ENCODE measurements at places on chromosomes 1 and 21. TPM values are rescaled to one million over a fixed set of nuclear protein-coding genes. Genes with fewer than 3 reads are reported as not detected.

PDXK gene
- 210 TPM for total RNA-seq

GRCh38 chr1:111618961-111619634, 491 bp upstream of the RAP1A start:
- no peaks in the 10 kb centered on the region for H3K36me3 ChIP-seq
- peaks cover 11% of the 10 kb centered on the region for H3K4me1 ChIP-seq
- no peaks in the 10 kb centered on the region for H3K27me3 ChIP-seq
- DNase-seq: no peak
- peak overlapping the region; percentile 82 for H3K27ac ChIP-seq

GRCh38 chr1:169309178-169310166, 58.1 kb downstream of the NME7 start:
- H3K27me3 ChIP-seq: no peaks in the 10 kb centered on the region
- DNase-seq: no peak
- H3K27ac ChIP-seq: no peak overlapping the region
- no peaks in the 10 kb centered on the region for H3K36me3 ChIP-seq
- H3K4me1 ChIP-seq: no peaks in the 10 kb centered on the region

- peak; percentile 31 for DNase-seq
- H3K27me3 ChIP-seq: no peaks in the 10 kb centered on the region
- H3K4me3 ChIP-seq: no peak overlapping the region
- no peak overlapping the region for H3K27ac ChIP-seq
- H3K36me3 ChIP-seq: peaks cover 18% of the 10 kb centered on the region
- H3K4me1 ChIP-seq: peaks cover 25% of the 10 kb centered on the region
Measured at GRCh38 chr21:44865561-44866280, 7.8 kb downstream of the PTTG1IP start.

DIRAS3 gene
- total RNA-seq: 8.8 TPM

DNA sequence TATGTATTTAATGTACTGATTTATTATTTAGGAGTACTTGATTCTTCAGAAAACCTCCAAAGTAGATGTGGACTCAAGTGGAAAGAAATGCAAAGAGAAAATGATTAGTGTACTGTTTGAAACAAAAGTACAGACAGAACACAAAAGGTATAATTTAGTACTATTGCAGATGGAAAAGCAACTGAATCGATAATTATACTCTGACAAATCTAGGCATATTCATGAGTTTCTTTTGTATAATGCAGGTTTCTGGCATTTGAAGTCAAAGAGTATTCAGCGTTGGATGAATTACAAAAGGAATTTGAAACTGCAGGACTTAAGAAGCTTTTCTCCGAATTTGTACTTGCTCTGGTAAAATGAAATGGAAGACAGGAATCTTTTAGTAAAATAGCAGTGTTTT, 12.5 kb downstream of the RWDD3 start:
- H3K4me3 ChIP-seq: no peak overlapping the region
- DNase-seq: no peak
- H3K4me1 ChIP-seq: no peaks in the 10 kb centered on the region
- peaks cover under 1% of the 10 kb centered on the region for H3K36me3 ChIP-seq

DNA sequence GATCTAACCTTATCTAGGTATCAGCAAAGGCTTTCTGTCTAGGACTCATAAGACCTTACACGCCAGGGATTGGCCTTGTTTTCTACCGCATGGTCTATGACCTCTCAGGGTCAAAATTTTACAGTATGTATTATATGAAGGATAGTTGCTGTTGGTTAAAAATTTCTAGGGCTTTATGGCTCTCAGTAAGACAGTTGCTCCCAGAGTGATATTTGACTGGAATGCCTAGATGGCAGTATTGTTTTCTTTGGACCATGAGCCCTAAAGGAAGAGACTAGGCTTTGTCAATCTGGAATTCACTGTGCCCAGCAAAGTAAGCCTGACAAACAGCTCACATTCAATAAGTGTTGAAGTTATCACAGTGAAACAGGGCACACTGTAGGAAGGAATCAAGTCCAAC, 37.6 kb downstream of the C1orf87 start:
- DNase-seq: no peak
- no peaks in the 10 kb centered on the region for H3K4me1 ChIP-seq
- H3K27ac ChIP-seq: no peak overlapping the region
- H3K36me3 ChIP-seq: no peaks in the 10 kb centered on the region
- no peaks in the 10 kb centered on the region for H3K27me3 ChIP-seq

DNA sequence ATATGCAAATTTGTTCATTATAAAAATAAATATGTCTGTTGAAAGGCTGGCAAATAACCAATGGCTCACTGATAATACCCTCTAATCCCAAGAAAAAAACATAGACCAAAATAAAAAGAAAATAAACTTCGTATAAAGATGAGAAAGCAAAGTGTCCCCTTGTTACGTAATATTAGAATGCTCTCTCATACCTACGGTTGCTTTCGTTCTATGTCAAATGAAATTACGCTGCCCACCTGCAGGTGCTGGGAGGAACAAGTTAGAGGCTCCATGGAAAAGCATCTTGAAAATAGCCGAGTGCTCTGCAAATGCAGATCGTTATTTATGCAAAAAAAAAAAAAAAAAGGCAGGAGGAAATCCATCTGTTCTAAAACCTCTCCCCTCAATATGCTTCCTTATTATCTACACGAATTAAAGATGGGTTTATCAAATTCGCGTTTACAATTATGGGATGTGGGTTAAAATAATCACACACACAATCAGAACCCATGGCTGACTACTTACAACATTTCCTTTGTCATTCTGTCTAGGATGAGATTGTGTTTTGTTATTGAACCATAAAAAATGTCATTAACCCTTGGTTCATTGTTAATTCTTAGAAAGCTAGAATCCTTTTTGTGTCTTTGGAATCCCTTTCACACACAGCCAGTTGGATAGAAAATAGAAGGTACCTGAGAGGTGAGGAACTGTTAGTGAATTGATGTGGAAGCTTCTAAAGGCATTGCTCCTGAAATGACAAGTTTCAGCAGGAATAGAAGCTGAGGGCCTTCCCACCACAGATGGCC, 268.6 kb downstream of the SETD4 start:
- no peaks in the 10 kb centered on the region for H3K36me3 ChIP-seq
- no peak overlapping the region for H3K27ac ChIP-seq
- H3K4me3 ChIP-seq: no peak overlapping the region
- H3K27me3 ChIP-seq: no peaks in the 10 kb centered on the region
- no peak for DNase-seq

DNA sequence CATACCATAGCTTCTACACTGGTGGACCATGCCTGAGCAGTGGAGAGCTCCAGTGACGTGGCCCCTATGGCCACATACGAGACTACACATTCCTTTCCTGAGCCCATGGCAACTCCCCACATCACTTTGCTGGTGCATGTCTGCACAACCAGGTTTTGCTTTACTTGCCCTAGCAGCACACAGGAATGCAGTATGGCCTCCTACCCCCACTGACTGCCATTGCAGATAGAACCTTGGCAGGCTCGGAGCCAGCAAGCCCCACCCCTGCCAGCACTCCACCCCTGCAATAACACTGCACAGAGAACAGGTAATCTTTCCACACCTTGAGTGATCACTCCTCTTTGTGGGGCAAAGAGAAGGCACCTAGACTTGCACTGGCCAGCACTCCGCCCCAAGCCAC, 531.9 kb upstream of the CAMK1G start:
- DNase-seq: no peak
- no peak overlapping the region for H3K27ac ChIP-seq
- H3K4me3 ChIP-seq: no peak overlapping the region

- H3K36me3 ChIP-seq: no peaks in the 10 kb centered on the region
- H3K27ac ChIP-seq: no peak overlapping the region
- H3K4me1 ChIP-seq: no peaks in the 10 kb centered on the region
- DNase-seq: no peak
- H3K4me3 ChIP-seq: no peak overlapping the region
- H3K27me3 ChIP-seq: no peaks in the 10 kb centered on the region
Measured at GRCh38 chr21:41712730-41713129, 54.1 kb downstream of the RIPK4 start.

- peak overlapping the region; percentile 89 for H3K27ac ChIP-seq
- H3K27me3 ChIP-seq: no peaks in the 10 kb centered on the region
- H3K4me1 ChIP-seq: peaks cover 37% of the 10 kb centered on the region
- peak; percentile 69 for DNase-seq
- peak overlapping the region; percentile 5 for H3K4me3 ChIP-seq
Measured at GRCh38 chr1:31364561-31365250, 8.2 kb downstream of the FABP3 start.

- no peaks in the 10 kb centered on the region for H3K4me1 ChIP-seq
- peak; percentile 87 for DNase-seq
- no peak overlapping the region for H3K4me3 ChIP-seq
Measured at GRCh38 chr1:183942933-183943693, 94.4 kb downstream of the COLGALT2 start.

GRCh38 chr21:16046656-16047330, 317.0 kb downstream of the USP25 start:
- no peaks in the 10 kb centered on the region for H3K27me3 ChIP-seq
- no peak overlapping the region for H3K27ac ChIP-seq
- H3K4me3 ChIP-seq: no peak overlapping the region
- H3K36me3 ChIP-seq: no peaks in the 10 kb centered on the region

DNA sequence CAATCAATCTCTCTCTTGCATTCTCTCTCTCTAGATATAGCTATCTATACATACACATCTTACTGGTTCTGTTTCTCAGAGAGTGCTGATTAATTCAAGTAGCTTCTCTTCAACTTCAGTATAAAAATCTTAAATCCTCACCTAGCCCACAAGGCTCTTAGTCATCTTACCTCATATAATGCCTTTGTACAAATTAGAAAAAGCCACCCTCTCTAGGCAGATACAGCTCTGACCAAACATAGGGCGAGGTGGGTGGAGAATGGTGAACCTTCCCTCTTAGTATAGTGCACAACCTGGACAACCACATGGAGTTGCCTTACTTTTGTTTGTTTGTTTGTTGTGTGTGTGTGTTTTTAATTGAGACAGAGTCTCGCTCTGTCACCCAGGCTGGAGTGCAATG, 5.1 kb upstream of the INAVA start:
- no peaks in the 10 kb centered on the region for H3K27me3 ChIP-seq
- DNase-seq: no peak
- no peak overlapping the region for H3K27ac ChIP-seq
- H3K4me1 ChIP-seq: peaks cover 18% of the 10 kb centered on the region

DNA sequence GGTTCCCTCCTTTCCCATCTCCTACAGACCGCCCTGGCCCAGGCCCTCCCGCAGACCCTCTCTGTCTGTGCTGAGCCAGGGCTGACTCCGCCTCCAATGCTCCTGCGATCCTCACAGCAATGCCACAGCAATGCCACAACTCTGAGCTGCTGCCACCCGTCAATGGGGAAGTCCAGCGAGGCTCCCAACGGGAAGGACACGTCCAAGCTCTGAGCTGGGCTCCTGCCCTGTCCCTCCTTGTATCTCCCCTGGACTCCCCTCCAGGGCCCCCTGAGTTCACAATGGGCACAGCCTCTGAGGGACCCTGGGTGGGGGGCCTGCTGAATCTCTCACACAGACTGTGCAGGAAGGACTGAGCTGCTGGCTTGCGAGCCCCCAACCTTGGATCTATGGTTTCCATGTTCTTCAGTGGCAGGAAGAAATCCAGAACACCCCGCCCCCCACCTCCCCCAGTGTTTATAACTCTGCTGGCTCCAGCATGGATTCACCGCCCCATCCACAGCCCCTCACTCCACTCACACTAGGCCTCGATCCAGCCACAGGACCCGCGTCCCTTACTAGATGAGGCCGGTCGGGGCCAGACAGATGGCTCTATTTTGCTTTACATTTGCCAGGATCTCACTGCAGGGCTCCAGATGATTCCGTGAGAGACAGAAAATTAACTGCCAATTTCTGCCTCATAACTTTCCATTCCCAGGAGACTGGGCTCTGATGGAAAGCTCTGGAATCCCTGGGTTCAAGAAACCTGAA, 338.0 kb downstream of the MATN1 start:
- no peaks in the 10 kb centered on the region for H3K36me3 ChIP-seq
- H3K27ac ChIP-seq: no peak overlapping the region
- DNase-seq: no peak
- no peaks in the 10 kb centered on the region for H3K27me3 ChIP-seq
- no peaks in the 10 kb centered on the region for H3K4me1 ChIP-seq
